ENCODE measurements at places on chromosomes 12 and 14.

GRCh38 chr14:55085060-55085660 is 33.7 kb downstream of the MAPK1IP1L start:
- DNase-seq: no peak

DNA sequence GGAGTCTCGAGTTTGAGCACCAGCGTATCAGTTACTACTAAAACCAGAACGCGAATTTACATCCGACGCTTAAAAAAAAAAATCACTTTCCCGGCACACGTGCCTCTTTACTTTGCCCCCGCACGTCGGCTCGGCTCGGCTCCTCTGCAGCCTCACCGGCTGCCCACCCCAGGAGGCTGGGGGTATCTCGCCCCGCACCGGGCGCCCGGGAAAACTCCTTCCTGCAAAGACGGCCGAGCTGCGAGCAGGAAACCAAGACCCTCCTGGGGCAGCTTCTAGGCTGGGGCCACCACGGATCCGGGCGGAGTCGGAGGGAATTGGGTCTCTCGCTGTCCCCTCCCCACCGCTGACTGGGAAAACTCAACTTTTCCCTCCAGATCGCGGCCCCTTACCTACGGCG is 610 bp downstream of the VSIG10 start:
- DNase-seq: no peak

DNA sequence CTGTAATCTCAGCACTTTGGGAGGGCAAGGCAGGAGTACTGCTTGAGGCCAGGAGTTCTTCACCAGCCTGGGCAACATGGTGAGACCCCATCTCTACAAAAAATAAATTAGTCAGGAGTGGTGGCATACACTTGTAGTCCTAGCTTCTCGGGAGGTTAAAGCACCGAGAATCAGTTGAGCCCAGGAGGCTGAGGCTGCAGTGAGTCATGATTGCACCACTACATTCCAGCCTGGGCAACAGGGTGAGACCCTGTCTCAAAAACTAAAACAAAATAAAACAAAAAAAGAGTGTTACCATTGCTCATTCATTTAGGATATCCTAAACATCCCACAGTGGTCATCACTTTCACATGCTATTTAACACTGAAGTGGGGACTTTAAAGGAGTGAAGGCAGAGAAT is 7.8 kb downstream of the NEK9 start:
- no peak for DNase-seq

- DNase-seq: peak; percentile 65
Observed at GRCh38 chr12:49364989-49365388, 2.3 kb upstream of the SPATS2 start.

GRCh38 chr12:3885277-3886094 is 12.3 kb upstream of the PARP11 start:
- DNase-seq: peak; percentile 51

DNA sequence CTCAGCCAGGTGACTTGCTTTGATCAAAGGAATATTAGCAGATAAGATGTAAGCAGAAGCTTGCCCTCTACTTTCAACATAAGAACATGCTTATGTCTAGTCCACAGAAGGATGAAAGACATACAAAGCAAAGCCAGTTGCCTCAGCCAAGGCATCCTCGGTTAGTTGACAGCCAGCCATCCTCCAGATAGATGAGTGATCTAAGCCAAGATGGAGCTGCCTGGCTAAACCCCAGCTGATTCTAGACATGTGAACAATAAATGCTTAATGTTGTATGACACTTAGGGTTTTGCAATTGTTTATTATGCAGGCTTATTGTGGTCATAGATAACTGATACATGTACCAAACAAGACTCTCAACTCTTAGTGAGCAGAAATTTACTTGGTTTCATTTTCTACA is 157.6 kb upstream of the TMTC2 start:
- DNase-seq: no peak

- DNase-seq: no peak
Observed at GRCh38 chr14:100692256-100692655, 34.4 kb upstream of the DLK1 start.

DNA sequence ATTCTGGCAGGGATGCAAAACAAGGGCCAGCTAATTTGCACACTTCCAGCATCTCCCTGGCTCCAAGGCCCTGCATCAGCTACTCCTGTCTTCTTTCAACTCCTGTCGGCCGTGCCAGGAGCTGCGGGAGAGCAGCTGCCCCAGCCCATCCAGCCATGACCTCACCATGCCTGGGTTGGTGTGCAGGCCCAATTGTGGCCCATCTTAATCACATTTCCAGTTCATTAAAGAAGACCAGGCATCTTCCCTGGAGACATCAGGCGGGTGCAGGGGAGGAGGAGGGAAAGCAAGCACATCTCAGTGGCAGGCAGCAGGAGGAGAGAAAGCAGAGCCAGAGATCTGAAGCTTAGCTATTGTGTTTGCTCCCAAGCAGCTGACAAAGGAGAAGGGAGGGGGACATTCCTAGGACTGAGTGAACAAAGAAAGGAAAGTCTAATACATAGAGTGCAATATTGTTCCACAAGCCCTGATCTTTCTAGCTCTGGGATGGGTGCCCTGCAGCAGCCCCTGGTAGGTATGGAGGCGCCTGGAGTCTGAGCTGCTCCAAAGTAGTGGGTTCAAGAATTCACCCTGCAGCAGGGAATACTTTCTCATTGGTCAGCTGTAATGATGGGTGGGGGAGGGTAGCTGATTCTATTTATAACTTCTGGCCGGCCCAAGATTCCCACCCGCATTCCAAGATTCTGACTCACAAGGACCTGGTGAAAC is 40.1 kb downstream of the VWF start:
- peak; percentile 88 for DNase-seq

DNA sequence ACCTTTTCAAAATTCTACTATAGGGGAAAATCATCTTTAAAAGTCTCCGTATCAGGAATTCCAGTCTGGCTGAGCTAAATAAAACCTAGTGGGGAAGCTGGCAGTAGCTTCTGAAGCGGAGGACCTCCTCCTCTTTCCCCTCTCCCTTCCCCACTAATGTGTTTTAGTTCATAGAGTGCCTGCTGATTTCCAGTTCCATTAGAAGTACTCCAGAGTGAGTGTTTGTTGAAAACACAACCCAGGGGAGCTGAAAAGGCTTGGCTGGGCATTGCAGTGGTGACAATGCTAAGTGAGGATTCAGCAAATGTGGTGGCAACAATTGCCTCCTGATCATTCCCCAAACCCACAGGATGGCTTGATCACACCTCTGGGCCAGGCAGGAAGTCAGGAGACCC is 144.2 kb upstream of the FRMD6 start:
- peak; percentile 37 for DNase-seq

- DNase-seq: no peak
Observed at GRCh38 chr14:88452231-88452630, 66.8 kb downstream of the SPATA7 start.
